KG1 (cell line): ENCODE measurements at places on chromosomes 1 and 21.

GRCh38 chr21:14685568-14685967 lies 139.5 kb upstream of the SAMSN1 start:
- DNase-seq: peak; percentile 39

DNA sequence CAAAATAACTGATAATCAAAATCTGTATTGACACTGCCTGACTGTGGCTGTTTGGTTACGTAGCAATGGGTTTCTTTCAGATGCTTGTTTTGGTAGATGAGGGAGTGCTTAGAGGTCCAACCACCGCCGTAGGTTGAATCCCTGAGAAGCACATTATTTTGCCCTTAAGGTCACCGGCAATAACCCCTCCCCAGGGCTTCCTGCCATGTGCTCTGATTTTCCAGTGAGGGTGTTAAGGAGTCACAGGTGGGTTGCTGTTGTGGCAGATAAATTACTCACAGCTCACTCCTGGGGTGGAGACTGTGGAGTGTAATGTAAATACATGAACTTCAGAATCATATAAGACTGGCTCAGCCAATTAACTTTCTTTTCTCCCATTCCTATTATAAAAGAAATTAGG lies 81.5 kb upstream of the ZP4 start:
- DNase-seq: no peak

- DNase-seq: no peak
Observed at GRCh38 chr1:150142083-150142482, 7.6 kb upstream of the PLEKHO1 start.

GRCh38 chr21:32437729-32438128 lies 25.2 kb downstream of the EVA1C start:
- DNase-seq: no peak

DNA sequence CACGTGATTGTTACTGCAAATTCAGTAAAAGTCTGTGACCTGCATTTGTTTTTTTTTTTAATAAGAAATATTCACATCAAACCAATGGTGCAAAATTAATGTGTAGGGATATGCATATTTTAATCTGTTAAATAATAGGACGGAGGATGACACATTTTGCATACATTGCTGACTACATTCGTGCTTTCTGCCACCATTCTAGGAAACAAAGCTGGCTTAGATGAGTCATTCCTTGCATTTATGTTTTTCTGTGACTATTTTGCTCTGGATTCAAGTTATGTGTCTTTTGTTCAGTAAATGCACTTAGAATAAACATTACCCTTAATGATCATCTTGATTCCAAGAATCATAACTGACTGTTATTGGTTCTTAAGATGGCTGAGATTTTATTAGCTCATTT lies 23.9 kb upstream of the CYYR1 start:
- DNase-seq: no peak

- DNase-seq: peak; percentile 18
Observed at GRCh38 chr1:167095368-167095767, 1.5 kb downstream of the STYXL2 start.

DNA sequence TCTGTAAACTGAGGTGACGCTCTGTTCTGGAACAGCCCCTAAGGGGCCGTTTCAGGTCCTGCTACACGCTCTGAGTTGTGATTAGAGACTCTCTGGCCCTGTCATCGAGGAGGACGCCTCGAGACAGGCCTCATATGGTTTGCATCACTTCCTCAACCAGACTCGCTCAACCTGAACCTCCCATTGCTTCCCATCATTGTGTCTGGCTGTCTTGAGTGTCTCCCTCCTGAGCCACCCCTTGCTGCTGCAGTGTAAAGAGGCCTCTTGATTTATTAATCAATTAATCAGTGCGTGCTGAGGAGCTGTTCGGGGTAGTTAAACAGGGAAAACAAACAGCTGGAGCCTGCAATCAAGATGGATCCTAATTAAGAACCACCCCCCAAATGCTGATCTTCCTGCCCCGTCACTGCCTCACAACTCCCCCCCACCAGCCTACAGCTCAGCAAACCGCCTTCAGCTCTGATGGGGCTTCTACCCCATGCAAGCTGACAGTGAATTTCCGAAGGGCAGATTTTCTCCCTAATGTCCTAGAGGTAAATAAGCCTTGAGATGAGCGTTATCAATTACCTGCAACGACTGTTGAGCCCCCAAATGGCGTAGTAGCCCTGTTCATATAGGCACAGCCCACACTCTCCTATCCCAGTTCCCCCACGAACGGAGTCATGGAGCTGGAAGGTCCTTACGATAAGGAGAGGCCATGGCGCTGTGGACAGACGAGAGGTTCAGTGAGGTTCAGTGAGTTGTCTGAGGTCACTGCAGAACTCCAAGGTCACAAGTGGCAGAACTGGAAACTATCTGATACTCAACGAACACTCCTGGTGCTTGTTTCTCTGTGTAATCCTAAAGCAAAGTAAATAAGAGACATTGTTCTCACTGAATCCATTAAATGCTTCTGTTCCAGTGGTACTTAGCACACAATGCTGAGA lies 210.6 kb downstream of the KIF26B start:
- DNase-seq: no peak

GRCh38 chr1:87867626-87868025 lies 538.9 kb downstream of the LMO4 start:
- no peak for DNase-seq

- no peak for DNase-seq
Observed at GRCh38 chr1:53678507-53678906, 60.5 kb downstream of the GLIS1 start.

DNA sequence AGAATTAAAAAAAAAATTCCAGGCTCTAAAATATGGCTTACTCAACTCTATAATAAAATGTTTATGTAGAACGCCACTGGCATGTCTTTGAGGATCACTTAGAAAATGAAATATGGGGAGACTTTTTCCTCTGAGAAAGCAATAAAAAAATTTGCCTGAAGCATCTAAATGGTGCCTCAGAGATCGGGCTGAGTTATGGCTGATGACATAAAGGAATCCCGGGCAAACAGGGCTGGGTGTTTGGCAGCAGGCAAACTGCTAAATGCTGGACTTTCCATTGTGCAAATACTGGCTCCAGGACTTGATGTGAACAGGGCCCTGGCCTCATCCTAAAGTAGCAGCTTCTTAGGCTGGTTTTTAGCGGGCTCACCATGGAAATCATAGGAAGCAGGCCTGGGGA lies 44.5 kb upstream of the C1orf87 start:
- no peak for DNase-seq

- no peak for DNase-seq
Observed at GRCh38 chr1:229596925-229597699, 28.8 kb downstream of the TAF5L start.

- DNase-seq: no peak
Observed at GRCh38 chr1:41357451-41358101, 3.7 kb upstream of the FOXO6 start.

GRCh38 chr1:17546946-17547670 lies 7.6 kb downstream of the ARHGEF10L start:
- no peak for DNase-seq
